Astrocyte of the cerebellum (primary cell): ENCODE measurements at places on chromosomes 5 and 9.

GRCh38 chr9:113645227-113645977 lies 181.9 kb downstream of the RGS3 start:
- no peak for DNase-seq

DNA sequence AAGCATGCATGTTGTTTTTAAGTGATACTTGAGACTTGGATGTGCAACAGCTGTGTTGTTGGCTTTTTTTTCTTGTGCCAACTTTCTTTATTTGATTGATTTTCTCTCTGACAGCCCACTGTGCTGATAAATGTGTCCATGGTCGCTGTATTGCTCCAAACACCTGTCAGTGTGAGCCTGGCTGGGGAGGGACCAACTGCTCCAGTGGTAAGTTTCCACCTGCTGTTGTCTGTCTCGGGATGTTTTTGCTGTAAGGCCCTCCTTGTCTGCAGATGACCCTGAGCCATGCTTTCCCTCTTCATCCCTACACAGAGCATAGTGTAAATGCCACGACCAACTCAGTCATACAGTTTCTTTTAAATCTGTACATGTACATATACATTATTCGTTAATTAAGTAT lies 79.2 kb downstream of the MEGF10 start:
- DNase-seq, result no peak

GRCh38 chr9:89605465-89606048 lies 745 bp downstream of the GADD45G start:
- no peak for DNase-seq

DNA sequence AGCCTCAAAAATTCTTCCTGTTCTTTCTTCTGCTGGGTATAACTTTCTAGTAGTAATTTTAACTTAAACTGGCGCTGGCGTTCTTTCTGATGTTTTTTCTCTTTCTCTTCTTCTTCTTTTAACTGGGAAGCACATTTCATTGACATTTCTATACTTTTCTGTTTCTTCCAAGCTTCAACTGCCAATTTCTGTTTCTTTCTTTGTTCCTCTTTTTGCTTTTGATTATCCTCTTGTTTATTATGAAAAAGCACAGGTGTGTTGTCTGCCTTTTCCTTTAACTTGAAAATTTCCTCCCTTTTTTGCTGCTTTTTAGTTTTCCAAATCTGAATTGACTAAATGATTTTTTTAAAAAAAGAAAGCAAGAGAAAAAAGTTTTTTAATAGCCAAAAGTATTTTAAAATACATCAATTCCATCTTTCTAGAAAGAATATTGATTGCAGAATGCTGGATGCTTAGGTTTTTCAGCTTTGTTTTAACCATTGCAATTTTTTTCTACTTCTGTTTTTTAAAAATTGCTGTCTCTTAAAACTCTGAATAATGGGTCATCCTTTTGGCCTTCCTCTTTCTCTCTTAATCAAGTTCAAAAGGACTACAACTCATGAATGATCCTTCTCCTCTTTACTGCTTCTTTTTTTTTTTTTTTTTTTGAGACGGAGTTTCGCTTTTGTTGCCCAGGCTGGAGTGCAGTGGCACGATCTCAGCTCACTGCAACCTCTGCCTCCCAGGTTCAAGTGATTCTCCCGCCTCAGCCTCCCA lies 8.8 kb upstream of the PGGT1B start:
- DNase-seq, result no peak

- peak; percentile 90 for DNase-seq
Measured at GRCh38 chr5:124729720-124730359, 16.6 kb downstream of the ZNF608 start.

DNA sequence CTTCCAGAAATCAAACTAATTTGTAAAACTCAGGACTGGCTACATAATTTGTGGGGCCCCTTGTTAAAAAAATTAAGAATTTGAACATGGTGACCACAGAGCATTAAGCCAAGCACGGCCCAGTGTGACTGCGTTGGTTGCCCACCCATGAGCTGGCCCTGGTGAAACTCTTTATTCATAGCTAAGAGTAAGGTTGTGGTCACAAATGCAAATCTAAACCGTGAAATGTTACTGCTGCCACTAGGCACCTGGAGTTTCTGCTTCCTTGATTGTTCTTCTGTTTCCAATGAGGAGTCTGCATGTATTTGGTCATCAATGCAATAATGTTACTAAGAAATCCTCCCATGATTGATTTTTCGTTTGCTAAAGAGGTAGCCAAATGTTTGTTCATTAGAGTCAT lies 4.2 kb downstream of the GCNT1 start:
- no peak for DNase-seq

DNA sequence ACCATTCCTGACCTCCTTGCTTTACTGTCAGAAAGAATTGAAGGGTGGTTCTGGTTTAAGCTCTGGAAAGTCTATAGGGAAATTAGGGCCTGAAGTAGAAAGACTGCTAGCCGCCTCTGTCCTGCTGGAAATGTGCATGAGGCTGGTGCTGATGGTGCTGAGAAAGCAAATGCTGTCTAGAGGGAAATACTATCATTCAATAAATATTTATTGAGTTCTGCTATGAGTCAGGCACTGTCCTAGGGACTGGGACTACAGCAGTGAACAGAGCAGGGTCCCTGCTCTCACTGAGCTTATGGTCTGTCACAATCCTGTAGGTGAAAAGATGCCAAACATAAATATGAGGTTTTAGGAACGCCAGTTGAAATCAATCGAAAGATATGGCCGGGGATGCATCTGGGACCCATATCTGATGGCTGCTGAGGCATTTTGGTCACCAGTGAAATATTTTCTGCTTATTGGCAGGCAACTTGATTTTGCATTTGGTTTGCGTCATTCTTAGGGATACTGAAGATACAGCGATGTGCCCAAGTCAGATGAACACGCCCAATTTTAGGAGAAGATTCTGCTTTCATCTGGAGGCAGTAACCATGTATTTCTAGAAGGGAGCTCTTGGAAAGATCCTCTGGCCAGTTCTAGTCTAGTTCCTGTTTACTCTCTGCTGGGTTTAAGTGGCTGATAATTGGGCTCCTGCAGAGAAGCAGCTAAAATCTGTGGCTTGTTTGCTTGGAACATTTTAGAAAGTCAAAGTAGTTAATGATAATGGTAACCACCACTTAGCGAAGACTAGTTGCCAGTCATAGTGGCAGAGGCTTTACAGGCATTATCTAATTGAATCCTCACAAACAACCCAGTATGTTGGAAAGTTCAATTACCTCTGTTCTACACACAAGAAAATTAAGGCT lies 73.3 kb downstream of the INSYN2B start:
- DNase-seq, result no peak

DNA sequence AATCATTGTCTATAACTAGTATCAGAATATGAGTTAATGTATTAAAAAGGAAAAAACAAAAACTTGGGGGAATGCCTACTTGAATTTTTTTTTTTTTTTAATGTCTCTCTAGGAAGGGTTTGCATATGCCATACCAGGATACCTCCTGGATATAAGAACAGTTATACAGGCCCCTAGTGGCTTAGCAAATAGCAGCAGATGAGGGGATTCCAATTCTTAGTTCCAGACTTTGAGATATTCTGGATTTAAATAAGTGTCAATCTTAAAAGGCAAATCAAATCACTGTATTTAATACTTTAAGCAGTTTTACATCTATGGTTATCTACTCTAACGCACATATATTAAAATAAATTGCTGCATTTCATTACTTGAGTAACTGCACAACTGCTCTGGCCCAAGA lies 1055.5 kb upstream of the DMAC1 start:
- no peak for DNase-seq

- DNase-seq, result peak; percentile 29
Measured at GRCh38 chr5:177309351-177310191, 2.1 kb downstream of the MXD3 start.

DNA sequence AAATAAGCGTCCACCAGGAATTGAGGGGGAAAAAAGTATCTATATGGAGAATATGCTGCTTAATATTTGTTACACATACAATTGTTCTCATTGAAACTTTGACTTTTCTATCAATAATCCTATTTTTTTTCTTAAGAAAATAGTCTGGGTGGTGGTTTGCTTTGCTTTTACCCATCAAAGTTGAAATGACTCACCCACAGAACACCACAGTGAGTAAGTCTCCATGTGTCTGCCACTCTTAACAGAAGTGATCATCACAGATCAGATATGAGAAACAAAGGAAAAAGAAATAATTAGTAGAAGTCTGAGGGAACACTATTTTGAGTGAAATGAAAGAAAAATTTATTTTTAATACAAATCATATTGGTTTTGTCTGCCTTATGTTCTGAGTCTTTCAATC lies 742.8 kb downstream of the CDH9 start:
- no peak for DNase-seq

DNA sequence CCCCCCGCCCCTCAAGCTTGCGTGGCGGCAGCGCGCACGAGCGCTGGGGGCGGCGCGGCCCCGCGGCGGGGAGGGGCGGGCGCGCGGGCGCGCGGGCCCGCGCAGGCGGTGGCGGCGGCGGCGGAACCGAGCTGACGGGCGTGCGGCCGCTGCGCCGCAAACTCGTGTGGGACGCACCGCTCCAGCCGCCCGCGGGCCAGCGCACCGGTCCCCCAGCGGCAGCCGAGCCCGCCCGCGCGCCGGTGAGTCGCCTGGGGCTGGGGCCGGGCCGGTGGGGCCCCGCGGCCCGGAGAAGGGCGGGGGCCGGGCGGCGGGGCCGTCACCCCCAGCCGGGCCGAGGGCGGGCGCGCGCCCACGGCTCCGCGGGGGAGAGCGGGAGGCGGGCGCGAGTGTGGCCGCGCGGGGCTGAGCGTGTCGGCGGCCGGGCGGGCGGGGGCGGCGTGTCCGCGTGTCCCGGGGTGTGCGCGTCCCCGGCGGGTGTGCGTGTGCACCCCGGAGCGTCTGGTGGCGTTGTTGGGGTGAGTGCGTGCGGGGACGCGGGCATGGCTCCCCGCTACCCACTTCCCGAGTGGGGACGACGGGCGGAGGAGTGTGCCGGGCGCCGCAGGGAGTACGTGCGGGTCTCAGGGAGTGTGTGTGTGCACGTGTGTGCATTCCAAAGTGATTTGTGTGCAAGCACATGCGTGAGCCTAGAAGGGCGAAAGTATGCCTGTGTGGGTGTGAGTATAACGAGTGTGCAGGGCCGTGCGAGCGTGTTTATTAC lies at the start of gene NEK6:
NEK6 (plus strand) TSS at position 106 of the 763 bp plus-strand sequence. CDS start 44,016 bp downstream, outside the sequence.
- no peak for DNase-seq
